Foreskin fibroblast (primary cell): ENCODE measurements at places on chromosomes 13 and 19.
A peak's percentile ranks its signal among the peaks of the same experiment; 100 is the strongest.

DNA sequence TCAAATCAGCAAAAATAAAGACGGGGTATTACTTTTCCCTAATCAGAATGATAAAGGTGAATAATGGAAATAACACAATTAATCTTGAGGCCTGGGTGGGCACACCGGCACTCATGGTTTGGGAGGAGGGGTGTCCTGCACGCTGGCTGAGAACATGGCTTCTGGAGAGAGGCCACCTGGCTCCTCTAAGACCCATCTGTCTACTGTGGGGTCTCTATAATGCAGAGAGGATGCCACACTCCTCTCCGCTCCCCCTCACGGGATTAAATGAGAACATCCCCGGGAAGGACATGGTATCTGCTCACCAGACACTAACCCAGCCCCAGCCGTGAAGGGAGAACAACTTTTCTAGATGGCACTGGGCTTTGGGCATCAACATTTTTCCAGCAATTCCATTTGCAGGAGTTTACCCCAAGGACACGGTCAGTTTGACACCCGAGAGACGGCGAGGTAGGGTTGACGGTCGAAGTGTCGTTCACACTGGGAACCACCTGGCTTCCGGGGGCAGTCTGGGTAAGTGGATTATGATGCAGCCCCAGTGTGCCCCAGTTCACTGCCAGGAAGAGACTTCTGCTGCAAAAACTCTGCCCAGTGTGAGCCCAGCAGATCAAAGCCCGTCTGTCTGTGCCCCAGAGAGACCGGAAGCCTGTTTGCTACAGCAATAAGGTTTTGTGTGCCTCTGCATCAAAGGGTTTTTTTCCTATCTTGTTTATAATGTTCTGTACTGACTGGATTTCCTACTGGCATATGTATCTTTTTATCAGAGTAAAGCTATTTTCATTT is 56.6 kb downstream of the CEBPG start:
- no peak for DNase-seq

GRCh38 chr13:107117327-107118012 is 549.5 kb upstream of the ARGLU1 start:
- no peak for DNase-seq

DNA sequence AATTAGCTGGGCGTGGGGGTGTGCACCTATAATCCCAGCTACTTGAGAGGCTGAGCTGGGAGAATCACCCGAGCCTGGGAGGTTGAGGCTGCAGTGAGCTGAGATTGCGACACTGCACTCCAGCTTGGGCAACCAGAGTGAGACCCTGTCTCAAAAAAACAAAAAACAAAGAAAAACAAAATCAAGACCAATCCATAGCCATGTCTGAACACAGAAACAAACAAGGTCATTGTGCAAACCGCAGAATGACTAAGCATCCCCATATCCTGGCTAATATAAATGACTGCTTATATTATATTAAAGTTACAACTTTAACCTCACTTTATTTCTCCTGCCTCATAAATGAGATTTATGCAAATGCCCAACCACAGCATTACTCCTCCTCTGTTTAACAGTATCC is 2.3 kb upstream of the LYPD3 start:
- DNase-seq, result peak; percentile 69

- peak; percentile 9 for DNase-seq
These were observed 33.9 kb downstream of the KL start for GRCh38 chr13:33050161-33050560.

DNA sequence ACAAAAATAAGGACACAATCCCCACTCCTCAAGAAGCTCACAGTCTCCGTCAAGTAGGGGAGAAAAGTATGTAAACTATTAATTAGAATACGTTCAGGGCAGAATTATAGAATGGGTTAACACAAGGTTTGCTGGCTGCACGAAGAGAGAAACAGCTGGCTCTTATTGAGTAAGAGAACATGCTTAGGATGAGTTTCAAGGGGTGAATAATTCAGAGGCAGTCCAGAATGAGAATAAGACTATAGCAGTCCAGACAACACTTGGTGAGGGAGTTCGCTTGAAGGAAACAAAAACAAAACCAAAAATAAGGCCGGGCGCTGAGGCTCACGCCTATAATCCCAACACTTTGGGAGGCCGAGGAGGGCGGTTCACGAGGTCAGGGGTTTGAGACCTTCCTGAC is 61.9 kb downstream of the THSD1 start:
- peak; percentile 53 for DNase-seq

DNA sequence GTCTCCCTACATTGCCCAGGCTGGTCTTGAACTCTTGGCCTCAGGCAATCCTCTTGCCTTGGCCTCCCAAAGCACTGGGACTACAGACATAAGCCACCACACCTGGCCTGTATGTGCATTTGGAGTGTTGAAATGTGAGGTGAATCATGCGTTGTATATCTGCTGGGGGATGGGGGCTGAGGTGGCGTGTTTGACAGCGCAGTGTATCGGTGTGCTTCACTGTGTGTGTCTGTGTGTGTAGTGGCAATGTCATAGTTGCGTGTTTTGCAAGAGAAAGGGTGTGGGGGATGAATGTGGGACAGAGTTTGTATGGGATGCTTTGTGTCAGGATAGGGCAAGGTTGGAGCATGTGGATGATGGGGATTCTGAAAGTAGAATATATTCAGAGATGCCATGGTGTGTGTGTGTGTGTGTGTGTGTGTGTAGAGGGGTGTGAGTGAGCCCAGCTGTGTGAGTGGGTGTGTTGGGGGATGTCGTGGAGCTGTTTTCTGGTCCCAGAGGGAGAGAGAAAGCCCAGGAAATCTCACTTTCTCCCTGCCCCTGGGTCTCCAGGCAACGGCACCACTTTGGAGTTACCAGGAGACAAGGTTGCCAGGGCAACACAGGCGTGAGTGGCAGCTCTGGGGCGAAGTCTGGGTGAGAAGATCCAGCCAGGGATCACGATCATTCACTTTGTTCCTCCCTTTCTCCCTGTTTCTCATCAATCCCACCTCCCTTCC is 1.1 kb upstream of the SWSAP1 start:
- peak; percentile 50 for DNase-seq

- no peak for DNase-seq
These were observed 4.2 kb downstream of the PRR36 start for GRCh38 chr19:7869910-7870511.

DNA sequence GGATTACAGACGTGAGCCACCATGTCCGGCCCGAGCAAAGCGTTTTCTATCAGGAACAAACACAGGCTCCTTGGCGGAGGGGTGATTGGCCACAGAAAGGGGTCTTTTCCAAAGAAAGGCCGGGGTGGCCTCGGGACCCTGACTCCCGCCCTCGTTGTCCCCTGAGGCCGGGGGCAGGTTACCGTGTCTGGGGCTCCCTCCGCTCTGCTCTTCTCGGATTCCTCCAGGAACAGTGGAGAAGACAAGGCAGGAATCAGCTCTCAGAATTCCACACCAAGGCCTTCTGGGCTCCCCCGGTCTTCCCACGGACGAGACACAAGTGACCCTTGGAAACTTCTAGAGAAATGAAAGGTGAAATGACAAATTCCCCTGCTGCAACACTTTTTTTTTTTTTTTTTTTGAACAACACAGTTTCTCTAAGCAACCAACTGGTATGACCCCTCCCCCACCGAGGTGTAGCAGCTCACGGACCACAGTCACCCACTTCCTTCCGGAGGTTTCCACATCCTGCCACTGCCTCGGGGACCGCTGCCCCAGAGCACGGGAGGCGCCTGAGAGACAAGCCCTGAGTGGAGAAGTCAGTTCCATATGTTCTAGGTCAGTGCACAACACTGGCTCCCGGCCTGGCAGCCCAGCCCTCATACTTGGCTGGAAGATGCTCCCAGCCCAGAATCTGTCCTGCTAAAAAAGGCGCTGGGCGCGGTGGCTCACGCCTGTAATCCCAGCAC is 11.0 kb downstream of the MOB3A start:
- peak; percentile 33 for DNase-seq

DNA sequence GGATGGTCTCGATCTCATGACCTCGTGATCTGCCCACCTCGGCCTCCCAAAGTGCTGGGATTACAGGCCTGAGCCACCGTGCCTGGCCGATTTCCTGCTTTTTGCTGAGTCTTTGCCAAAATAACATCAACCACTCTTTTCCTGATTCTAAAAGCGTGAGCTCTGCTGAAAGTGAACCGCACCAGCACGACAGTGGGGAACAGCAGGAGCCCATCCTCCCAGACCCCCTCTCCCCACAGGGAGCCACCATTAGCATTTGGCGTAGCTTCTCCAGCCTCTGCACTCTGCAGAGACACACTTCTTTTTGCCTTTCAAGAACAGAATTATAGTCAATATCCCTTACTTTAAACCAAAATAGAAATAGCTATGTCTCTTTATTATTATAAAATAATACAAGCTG is 41.3 kb downstream of the MYH14 start:
- no peak for DNase-seq

- no peak for DNase-seq
These were observed 29.1 kb downstream of the CUL4A start for GRCh38 chr13:113238536-113238935.

DNA sequence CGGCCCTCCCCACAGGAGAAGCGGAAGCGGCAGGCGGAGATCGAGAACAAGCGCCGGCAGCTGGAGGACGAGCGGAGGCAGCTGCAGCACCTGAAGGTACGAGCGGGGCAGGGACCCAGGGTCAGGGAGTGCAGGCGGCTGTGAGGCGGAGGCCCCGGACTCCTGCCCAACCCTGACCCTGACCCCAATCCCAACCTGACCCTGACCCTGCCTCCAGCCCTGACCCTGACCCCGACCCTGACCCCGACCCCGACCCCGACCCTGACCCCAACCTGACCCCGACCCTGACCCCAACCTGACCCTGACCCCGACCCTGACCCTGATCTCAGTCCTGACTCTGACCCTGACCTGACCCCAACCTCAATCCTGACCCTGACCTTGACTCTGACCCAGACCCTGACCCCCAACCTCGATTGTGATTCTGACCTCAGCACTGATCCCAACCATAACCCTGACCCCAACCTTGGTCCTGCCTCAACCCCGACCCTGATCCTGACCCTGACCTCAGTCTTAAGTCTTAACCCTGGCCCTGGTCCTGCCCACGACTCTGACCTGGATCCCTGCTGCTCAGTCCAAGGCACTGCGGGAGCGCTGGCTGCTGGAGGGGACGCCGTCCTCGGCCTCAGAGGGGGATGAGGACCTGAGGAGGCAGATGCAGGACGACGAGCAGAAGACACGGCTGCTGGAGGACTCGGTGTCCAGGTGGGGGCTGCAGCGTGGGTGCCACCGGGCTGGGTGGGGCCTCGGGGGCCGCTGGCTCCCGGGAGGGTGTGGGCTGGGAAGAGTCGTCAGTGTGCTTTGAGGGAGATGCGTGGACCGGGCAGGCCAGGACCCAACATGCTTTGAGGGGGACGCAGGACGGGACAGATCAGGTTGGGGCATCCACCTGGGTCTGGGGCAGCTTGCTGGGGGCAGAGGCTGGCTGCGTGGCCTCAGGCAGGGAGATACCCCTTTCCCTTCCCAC is 18.5 kb downstream of the PALM start:
- DNase-seq, result no peak
